T-cell (primary cell): ENCODE measurements at places on chromosomes 16 and 17.

DNA sequence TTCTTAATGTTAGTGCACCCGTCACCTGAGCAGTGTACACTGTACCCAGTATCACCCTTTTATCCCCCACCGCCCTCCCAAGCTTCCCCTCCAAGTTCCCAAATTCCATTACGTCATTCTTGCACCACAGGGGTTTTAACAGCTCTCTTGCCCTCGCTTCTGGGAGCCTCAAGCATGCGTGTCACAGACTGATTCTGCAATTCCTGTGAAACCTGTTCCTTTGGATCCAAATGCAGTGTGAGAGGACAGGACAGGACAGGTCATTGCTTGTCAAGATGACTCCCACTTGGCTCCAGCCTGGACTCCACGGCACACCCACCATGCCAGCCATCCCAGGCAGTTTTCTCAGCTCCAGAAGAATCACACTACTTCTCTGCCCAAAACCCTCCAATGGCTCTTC, 44.1 kb downstream of the CYB5D2 start:
- no peak for DNase-seq

- DNase-seq, result no peak
These were observed 1.2 kb upstream of the MSLN start for GRCh38 chr16:759110-759910.

GRCh38 chr16:19348578-19349315, 63.2 kb downstream of the CLEC19A start:
- no peak for DNase-seq

- no peak for DNase-seq
These were observed 23.0 kb upstream of the CAPNS2 start for GRCh38 chr16:55543472-55543871.

DNA sequence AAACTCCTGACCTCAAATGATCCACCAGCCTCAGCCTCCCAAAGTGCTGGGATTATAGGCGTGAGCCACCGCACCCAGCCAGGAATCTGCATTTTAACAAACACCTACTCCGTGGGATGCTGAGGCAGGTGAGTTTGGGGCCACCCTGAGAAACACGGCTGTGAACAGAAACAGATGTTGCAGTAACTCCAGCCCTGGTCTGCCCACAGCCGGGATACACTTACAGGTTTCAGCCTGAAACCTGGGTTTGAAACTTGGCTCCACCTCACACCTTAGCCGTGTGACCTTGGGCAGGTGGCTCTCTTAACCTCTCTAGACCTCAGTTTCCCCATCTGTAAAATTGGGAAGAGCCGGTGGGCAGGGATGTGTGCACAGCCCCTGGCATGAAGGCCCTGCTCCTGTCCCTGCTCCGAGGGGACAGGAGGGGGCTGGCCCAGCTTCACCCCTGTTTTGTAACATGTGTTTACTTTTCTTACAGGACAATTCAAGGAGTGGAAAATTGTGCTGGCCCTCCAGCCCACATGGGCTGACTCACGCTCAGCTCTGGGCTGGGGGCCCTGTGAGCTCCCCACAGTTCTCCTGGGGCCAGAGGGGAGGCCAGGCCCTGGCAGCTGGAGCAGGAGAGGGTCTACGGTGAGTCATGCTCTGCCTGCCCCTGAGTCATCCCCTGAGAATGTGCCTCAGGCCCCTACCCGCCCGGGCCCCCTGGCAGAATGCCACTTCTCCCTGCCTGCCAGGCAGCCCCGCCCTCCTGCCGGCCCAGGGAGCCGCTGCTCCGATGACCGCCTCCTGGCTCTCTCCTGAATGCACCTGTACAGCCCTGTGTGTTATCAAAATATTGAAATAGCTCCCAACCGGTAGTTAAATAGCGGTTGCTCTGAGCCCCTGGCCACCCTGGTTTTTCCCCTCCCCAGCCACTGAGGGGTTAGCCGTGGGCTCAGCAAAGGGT, 7.7 kb upstream of the PPL start:
- DNase-seq, result no peak

DNA sequence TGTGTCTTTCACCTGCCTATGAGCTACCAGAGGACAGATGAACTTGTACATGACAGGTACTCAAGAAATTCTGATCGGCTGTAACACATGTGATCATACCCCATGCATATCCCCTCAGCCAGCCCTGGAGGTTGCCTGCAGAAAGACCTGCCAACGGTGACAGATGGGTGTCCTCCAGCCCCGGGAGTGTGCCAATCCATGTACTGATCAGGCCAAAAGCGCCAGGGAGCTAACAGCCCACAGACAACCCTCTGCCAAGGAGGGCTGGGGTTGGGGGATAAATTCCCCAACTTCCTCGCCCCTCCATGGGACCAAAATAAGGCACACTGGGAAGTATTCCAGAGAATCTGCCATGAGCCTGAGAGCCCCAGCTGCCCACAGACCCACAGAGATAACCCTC, 189.4 kb downstream of the CCT6B start:
- DNase-seq, result no peak

GRCh38 chr17:80261159-80261894, 675 bp downstream of the RNF213 start:
- DNase-seq, result peak; percentile 74

- DNase-seq, result no peak
These were observed 2.2 kb upstream of the GAS7 start for GRCh38 chr17:10200645-10201044.

- no peak for DNase-seq
These were observed 20.3 kb upstream of the ZNF267 start for GRCh38 chr16:31853291-31853690.

GRCh38 chr17:43982171-43982570, 22.3 kb upstream of the NAGS start:
- DNase-seq, result no peak

GRCh38 chr16:21644674-21645073, 7.7 kb downstream of the IGSF6 start:
- DNase-seq, result no peak
